ENCODE measurements at places on chromosomes 4 and X. TPM values are rescaled to one million over a fixed set of nuclear protein-coding genes. Genes with fewer than 3 reads are reported as not detected.

GRCh38 chr4:127732623-127733328 lies 2.6 kb downstream of the SLC25A31 start:
- no peaks in the 10 kb centered on the region for H3K36me3 ChIP-seq
- no peak overlapping the region for H3K4me3 ChIP-seq
- H3K27me3 ChIP-seq, result no peaks in the 10 kb centered on the region

GRCh38 chrX:112641449-112641848 lies 38.3 kb downstream of the LHFPL1 start:
- no peak for DNase-seq
- H3K4me3 ChIP-seq, result no peak overlapping the region
- no peak overlapping the region for H3K27ac ChIP-seq
- no peaks in the 10 kb centered on the region for H3K36me3 ChIP-seq
- H3K4me1 ChIP-seq, result no peaks in the 10 kb centered on the region

- H3K4me1 ChIP-seq, result peaks cover 41% of the 10 kb centered on the region
- DNase-seq, result no peak
- no peaks in the 10 kb centered on the region for H3K27me3 ChIP-seq
- H3K27ac ChIP-seq, result peak overlapping the region; percentile 100
- H3K36me3 ChIP-seq, result no peaks in the 10 kb centered on the region
Observed at GRCh38 chrX:41332408-41333002, 1.5 kb upstream of the DDX3X start.

DNA sequence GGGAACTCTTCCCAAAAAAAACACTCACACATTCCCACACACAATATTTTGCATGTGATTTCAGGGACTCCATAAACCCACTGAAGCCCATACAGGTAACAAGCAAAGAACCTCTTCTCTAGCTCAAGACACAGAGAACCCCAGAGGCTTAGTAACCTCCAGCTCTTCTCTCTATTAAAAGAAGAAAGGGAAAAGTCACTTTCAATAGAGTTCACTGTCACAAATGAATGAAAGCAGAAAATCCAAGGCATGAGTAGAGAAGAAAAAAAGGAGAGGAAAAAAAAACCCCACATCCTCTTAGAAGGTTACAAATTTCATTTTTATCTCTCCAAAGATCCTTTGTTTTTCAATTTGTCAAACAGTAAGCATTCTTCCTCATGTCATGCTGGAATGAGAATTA lies 30.7 kb upstream of the DCLK2 start:
- H3K27ac ChIP-seq, result no peak overlapping the region
- no peak overlapping the region for H3K4me3 ChIP-seq
- no peak for DNase-seq
- H3K36me3 ChIP-seq, result no peaks in the 10 kb centered on the region

GRCh38 chrX:106725931-106726330 lies 570 bp upstream of the RNF128 start:
- no peak overlapping the region for H3K4me3 ChIP-seq
- H3K27me3 ChIP-seq, result peaks cover 3% of the 10 kb centered on the region
- no peak for DNase-seq
- H3K36me3 ChIP-seq, result no peaks in the 10 kb centered on the region
- H3K27ac ChIP-seq, result no peak overlapping the region
- peaks cover 6% of the 10 kb centered on the region for H3K4me1 ChIP-seq

DNA sequence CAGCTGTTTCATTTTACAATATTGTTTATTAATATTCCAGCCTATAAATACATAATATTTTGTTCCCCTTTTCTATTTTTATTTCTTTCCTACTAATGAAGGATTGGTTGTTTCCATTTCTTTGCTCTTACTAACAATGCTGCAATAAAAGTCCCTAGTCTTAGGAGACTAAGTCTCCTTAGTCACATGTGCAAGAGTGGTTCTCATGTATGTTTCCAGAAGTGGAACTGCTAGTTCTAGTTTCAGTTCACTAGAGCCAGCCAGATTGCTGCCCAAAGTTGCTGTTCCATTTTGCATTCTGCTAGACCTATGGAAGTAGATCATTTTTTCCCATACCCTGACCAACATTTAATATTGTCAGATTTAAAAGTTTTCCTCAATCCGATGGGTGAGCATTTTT lies 44.3 kb downstream of the CNGA1 start:
- no peaks in the 10 kb centered on the region for H3K4me1 ChIP-seq
- H3K36me3 ChIP-seq, result no peaks in the 10 kb centered on the region
- no peaks in the 10 kb centered on the region for H3K27me3 ChIP-seq

DNA sequence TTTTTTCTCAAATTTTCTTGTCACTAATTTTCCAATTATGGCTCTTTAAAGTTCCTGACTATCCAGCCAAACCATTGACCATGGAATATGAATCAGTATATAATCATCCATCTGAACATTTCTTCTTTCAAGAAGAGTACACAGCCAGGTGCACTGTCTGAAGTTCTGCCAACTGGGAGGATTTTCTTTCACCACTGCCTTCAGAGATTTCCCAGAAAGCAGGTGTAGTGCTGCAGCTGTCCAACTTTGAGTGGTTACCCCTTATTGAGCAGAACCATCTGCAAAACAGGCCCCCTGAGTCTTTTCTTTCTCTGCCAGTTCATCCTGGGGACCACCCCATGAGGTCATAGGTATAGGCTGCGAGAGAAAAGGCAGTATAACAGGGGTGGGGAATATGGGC lies 1213.2 kb downstream of the RAPGEF2 start:
- H3K27me3 ChIP-seq, result no peaks in the 10 kb centered on the region
- H3K36me3 ChIP-seq, result no peaks in the 10 kb centered on the region
- DNase-seq, result no peak
- no peak overlapping the region for H3K27ac ChIP-seq
- H3K4me1 ChIP-seq, result no peaks in the 10 kb centered on the region
- no peak overlapping the region for H3K4me3 ChIP-seq

DNA sequence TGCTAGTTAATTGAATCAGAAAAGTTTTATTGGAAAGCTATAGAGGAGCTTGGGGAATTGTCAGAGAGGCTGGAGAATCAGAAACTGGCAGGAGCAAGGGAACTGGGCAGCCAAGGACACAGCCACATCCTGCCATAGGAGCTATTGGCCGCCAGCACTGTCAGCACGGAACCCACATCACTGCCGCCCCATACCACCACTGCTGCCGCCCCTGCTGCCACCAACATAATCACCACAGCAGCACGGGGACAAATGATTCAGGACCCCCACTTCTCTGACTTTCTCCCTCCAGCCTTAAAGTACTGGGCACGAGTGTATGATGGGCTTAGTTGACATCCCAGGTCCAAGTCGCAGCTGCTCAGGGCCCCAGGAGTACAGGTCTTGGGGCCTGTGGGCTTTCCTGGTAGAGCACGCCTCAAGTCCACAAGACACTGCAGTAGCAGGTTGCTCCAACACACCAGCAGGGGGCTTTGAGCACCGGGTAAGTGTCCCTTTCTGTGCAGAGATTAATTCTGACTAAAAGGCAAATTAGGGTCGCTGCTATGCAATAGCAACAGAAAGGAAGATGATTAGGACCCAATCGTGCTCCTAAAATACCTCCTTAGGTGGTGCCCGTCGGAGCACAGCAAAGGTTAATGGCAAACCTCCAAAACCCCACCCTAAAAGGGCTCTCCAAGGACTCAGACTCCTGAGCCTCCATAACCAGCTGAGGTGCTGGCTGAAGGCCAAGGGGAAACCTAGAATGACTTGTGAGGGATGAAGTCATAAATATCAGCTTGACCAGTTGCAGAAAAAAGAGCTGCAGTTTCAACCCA lies 6.9 kb downstream of the PJA1 start:
- H3K4me3 ChIP-seq, result no peak overlapping the region
- H3K27ac ChIP-seq, result no peak overlapping the region
- no peaks in the 10 kb centered on the region for H3K36me3 ChIP-seq
- H3K4me1 ChIP-seq, result no peaks in the 10 kb centered on the region
- DNase-seq, result no peak

DNA sequence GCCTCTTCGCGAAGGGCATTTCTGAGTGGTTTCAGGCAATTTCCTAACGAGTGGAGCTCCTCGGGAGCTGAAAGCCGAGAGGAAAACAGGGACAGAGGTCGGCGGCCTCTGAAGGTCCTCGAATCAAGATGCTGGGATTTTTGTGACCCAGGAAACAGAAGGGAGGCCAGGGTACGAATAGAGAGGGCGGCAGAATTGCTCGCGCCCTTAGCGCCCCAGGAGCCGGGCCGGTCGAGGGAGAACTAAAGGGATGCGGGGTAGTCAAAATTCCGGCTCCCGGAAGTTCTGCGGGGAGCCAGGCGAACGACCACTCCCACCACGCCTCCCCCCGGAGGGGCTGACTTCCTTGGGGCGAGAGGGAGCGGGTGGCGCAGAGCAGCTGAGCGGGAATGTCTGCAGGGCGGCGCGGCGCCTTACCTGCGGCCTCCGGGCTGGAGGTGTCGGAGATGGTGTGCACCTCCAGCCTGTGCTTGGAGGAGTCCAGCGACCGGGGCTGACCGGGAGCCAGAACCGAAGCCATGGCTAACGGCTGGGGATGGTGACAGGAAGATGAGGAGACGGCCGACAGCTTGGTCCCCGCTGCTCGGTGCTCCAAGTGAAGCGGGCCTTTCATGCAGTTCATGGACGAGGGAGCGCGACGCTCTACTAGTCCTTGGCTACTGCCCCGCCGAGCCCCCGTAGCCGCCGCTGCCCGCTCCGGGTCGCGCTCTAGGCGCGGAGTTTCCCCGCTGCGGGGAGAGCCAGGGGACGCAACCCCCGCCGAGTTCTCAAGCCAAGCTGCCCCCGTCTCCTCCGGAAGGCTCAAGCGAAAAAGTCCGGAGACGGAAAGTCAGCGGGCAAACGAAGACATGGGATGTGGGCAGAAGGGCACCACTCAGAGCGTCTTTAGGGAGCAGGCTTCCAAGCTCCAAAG lies 782 bp downstream of the PITX2 start:
- peak overlapping the region; percentile 27 for H3K4me3 ChIP-seq
- DNase-seq, result no peak
- H3K27ac ChIP-seq, result no peak overlapping the region
- H3K36me3 ChIP-seq, result no peaks in the 10 kb centered on the region

DNA sequence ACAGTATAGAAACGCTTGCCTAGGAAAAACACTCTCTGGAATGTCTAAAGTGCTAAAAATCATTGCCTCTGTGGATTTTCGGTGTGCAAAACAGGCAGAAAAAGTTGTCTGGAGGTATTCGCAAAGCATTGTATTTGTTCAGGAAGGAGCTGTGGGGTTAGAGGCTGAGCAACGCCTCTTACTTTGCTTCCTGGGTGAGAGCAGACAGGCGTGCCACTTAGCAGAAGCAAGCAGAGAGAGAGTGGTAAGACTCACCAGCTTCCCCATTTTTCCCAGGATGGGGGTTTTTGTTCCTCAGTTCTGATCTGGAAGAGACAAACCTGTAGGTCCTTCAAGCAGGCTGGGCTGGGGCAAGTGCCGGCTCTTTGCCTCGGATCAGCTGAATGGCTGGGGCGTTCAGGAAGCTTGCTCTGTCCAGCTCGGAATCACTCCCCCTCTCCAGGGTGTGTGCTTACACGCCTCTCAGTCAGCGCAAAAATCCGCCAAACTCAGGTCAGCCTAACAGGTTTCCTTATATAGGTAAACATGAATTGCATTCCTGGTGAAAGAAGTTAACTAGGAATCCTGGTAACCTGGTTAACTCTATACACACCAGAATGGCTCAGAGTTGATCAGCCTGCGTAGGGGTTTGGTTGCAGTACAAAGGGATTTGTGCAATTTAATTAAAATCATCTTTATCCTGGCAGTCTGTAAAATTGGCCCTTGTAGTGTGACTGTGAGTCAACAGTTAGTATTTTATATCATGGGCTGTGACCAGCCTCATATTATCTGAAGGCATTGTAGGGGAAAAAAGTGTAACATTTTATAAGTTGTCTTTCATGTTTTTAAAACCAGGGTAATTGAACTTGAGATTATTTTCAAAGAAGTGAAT lies 213.1 kb upstream of the MID1 start:
- DNase-seq, result no peak
- no peaks in the 10 kb centered on the region for H3K27me3 ChIP-seq
- no peaks in the 10 kb centered on the region for H3K4me1 ChIP-seq
- no peak overlapping the region for H3K27ac ChIP-seq
- H3K4me3 ChIP-seq, result no peak overlapping the region

DNA sequence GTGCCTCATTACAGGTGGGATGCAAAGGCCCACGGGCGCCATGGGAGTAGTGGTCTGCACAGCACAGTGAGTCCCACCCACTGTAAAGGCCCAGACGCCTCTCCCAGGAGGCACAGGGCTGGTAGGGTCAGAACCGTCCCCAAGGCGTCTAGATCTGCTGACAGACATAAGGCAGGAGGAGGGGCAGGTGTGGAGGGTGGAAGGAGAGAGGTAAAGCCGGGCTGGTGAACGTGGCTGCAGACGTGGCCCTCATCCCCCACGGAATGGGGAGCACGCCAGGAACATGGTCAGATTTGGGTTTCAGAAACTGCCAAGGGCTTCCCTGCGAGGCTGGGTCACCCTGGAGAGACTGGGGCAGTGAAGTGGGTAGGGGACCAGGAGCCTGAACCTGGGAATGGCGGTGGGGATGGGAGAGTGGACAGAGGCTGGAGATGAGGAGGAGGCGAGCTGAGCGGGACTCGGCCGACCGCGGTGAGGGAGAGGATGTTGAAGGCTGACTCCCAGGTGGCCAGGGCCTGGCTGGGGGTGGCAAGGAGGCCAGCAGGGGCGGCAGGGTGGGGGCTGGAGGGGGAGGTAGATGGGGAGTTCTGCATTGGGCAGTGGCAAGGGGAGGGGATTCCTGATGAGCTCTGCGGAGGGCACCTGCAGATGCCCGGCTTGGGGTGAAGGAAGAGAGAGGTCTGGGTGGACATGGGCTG lies 184.9 kb downstream of the AFAP1 start:
- peak; percentile 71 for DNase-seq
- H3K4me1 ChIP-seq, result peaks cover 17% of the 10 kb centered on the region

DNA sequence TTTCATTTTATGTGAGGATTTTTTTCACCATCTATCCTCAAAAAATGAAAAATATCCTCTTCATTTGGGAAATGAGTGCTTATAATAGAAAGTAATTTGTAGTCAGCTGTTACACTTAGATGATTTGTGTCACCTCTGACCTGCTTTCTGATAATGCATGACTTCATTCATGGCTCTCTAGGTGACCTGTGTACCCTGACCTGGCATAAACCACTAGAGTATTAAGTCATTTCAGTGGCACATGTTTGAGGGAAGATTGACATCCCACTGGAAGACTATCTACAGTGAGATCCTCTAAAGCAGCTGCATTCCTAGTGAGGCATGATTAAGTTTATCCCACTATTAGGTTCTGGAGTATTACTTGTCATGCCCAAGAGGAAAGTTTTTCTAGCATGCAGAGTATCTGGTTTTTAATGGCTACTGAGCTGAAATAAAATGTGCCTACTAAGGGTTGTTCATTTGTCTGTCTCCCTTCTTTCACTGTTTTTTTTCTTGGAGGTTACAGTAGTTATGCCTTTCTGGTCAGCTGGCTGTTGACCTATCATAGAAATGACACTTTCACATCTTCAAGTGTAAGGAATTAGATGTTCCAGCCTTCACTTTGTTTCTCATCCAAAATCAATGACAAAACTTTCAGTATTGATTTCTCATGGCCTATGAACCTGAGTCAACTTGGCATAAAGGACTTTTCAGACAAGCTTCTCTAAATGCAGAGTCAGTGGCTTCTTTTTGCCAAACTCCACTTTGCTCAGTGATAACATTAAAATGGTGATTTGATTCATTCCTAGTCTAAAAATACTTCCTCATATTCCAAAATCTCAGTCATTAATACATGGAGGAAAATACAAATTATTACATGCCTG lies 33.1 kb downstream of the TET2 start:
- peaks cover 7% of the 10 kb centered on the region for H3K36me3 ChIP-seq
- DNase-seq, result no peak
- no peaks in the 10 kb centered on the region for H3K27me3 ChIP-seq
- H3K27ac ChIP-seq, result peak overlapping the region; percentile 4
- H3K4me3 ChIP-seq, result no peak overlapping the region

Gene MTMR8
- polyA plus RNA-seq, result 0.80 TPM

Gene TCEANC
- 3.7 TPM for polyA plus RNA-seq

Gene PALLD
- 53.1 TPM for polyA plus RNA-seq

Gene WDFY3
- polyA plus RNA-seq, result 1.6 TPM

Gene SPANXC
- not detected for polyA plus RNA-seq

Gene PTPN13
- 0.57 TPM for polyA plus RNA-seq

Gene SERPINA7
- not detected for polyA plus RNA-seq

Gene MMAA
- 5.4 TPM for polyA plus RNA-seq
